Putamen (tissue), 1 donor: ENCODE measurements at places on chromosomes 5 and 9.

DNA sequence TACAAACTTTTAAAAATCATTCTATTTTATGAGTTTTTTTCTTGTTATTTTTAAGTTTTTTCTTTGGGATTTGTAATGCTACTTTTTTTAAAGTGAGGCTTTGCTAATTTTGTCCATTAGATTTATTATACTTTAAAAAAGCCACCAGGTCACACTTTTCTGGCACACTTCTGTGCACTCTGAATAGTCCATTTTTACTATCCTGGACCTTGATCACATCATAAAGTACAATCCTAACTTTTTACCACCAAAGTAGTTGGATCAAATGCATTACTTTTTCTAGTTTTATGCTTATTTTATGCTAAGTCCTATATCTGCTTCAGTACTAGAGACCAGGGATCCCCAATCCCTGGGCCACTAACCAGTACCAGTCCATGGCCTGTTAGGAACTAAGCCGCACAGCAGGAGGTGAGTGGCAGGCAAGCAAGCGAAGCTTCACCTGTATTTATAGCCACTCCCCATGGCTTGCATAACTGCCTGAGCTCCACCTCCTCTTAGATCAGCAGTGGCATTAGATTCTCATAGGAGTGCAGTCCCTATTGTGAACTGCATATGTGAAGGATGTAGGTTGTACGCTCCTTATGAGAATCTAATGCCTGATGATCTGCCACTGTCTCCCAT lies 16.0 kb downstream of the FRRS1L start:
- DNase-seq, result no peak

DNA sequence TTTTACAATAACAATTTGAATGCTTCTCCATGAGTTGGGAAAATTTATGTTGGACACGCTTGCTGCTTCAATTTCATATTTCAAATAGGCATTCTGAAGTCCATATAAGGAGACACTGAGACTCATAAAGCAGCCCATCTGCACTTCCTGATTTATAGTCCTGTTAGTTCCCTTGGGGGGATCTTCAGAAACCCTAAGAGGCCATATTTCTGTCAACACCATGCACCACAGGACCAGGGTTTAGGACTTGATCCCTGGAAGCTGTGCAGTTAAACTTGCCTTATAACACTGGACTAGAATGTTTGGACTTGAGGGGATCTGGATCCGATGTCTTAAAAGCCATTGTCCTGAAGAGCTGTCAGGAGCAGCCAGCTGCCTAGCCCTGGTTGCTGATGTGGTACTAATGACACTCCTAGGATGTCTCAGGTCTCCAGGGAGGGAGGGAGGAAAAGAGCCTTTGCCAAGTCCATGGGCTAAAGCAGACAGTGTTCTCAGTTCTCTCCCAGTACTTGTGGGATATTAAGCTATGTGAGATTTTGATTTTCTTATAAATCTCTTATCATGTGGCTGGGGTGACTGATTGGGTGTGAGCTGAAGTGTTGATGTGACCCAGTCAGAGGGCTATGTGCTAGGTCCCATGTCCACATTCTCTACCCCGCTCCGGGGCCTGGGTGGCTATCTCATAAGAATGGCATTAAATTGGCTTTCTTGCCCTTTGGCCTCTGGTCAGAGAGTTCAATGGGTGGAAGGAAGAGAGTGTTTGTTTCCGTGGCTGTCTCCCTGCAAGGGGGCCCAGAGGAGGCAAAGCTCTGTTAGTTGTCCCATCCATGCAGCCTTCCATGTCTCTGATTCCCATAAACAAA lies 399.8 kb downstream of the OSTF1 start:
- no peak for DNase-seq

DNA sequence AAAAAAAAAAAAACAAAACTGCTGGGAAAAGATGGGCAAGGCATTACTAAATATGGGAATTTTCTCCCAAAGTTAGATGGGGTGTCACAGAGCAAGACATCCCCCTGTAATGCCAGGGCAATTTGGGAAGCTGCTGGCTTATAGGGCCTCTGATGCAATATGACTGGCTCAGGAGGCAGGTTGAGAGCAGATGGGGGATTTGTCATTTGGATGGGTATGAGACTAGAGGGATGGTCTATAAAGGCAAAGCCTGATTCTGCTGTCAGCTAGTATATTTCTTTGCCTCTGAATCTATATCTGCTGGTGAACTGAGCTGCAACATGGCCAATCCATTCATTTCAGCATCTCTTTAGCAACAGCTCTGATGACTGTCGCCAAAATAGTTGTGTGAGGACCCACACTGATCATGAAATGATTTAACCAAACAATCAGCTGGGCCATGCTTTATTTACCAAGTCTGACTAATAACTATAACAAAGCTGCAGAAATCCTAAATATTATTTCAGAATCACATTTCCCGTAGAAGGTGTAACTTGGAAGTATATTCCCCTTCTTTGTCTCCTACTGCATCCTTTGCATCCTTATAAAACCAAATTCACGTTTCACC lies 455.1 kb upstream of the ZNF608 start:
- DNase-seq, result no peak

- DNase-seq, result no peak
These were observed 15.7 kb downstream of the LMBRD2 start for GRCh38 chr5:36135988-36136387.

DNA sequence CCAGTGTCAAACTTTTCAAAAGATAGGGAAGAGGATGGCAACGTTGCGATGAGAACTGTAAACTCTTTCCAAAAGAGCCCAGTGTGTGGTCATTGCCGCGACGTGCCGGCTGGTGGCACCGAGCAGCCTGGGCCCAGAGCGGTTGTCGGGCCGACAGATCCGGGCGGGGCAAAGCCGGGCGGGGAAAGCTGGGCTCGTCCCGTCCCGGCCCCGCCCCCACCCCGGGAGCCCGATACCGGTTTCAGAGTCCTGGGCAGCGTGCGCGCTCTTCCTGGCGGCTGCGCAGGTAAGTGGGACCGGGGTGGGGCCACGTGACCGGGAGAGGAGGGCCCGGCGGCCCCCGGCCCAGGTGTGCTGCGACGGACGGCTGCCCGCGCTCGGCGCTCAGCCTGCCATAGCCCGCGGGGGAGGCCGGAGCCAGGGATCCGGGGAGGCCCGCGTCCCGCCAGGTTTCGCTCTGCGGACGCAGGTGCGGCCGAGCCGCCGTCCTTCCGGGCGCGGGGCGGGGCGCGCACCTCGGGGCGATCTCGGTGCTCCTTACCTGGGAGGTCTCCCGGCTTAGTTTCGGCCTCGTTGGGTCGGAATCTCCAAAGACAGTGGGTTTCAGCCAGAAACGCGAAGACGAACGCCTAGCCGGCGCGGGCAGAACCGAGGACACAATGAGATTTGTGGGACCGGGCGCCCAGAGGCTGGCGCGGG lies at the start of gene MARVELD2:
TSS of gene MARVELD2 (plus strand) at position 232 of the 699 bp plus-strand sequence. CDS start 4,270 bp downstream, outside the sequence.
- DNase-seq, result peak; percentile 13

DNA sequence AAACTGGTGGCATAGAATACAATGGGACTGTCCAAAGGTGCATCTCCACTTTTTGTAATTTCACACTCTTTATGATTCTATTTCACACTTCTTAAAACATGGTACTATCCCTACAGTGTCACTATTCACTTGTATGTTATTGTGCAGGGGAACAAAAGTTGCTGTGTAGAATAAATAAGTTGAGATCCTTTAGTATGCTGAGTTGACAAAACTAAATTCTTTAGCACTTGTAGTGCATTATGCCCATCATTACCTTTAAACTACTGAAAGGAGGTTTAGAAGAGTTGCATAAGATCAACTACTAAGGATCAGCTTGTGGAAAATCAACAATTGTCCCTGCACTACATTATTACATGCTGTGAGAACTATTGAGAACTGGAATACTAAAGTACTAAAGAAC lies 1380.9 kb downstream of the PTPRD start:
- no peak for DNase-seq

- no peak for DNase-seq
These were observed 148.7 kb upstream of the SLC12A2 start for GRCh38 chr5:127934791-127935256.

DNA sequence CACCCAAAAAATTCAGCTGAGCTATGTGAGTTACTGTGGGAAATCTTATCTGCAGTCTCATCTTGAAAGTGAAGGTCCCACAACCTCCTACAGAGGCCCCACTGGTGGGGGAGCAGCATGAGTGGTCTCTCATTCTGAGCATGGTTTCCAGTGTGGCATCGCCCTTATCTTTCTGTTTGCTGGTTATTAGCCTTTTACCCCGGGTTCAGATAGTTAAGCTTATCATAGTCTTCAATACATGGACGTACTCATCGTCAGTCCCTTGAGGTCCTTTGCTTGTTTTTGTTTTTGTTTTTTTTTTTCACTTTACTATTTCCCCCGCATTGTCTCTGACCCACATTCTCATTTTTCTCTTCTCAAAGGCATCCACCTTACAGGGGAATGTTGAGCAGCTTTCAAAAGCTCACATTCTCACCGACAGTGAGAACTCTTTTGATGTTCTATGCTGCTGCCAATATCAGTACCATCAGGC lies 7.7 kb upstream of the HAVCR2 start:
- no peak for DNase-seq

- DNase-seq, result no peak
These were observed 83.0 kb downstream of the ZNF462 start for GRCh38 chr9:106945727-106946660.

DNA sequence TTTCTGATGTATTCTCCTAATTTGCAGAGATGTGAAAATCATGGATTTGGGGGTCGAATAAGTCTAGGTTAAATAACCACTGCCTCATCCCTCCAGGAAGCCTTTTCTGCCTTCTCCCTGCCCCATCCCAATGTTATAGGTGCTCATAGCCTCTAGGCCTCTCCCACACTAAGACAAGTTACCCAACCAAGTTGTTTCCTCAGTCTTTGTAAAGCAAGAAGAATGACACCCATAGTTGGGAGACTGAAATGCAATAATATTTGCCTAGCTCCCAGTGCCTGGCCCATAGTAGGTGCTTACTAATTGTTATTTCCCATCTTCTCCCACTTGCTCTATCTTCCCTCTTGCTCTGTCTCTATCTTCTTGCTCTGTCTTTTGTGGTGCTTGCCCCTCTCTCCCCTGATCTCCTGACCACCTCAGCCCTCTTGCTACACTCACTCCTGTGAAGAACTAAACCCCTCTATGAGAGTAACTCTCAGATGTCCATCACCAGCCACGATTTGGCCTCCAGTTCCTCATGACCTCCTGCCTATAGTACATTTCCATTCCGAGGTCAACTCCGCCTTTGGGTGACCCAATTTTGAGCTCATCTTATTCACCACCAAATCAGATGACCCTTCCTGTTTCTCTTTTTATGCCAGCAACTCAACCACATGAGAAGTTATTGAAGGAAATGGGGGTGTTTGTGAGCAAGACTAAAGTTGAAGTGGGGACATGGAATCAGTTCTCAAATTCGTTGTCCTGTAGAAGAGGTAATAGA lies 7.0 kb downstream of the AFAP1L1 start:
- DNase-seq, result no peak

GRCh38 chr9:37925786-37926736 lies 22.1 kb upstream of the SLC25A51 start:
- no peak for DNase-seq

DNA sequence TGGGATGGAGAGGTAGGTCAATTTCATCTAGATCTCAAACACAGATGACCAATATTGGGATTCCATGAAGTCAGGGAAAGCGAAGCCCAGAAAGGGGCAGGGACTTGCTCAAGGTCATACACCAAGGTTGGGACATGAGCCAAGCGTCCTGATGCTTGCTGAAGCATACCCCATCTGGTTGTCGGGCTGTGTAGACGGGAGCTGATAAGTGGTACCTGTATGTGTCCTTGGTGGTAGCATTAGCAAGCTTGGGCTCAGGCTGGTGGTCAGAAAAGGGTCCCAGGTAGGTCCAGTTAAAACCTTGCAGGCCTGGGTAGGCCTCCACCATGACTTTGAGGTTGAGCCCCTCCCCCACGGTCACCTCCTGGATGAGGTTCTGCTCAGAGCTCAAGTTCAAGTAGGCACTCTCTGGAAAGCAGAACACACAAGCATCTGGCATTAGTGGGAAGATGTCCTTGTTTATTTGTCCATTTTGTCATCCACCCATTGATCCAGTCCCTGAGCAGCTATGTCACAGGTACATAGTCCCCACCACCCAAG lies 13.2 kb downstream of the CSF1R start:
- DNase-seq, result no peak

DNA sequence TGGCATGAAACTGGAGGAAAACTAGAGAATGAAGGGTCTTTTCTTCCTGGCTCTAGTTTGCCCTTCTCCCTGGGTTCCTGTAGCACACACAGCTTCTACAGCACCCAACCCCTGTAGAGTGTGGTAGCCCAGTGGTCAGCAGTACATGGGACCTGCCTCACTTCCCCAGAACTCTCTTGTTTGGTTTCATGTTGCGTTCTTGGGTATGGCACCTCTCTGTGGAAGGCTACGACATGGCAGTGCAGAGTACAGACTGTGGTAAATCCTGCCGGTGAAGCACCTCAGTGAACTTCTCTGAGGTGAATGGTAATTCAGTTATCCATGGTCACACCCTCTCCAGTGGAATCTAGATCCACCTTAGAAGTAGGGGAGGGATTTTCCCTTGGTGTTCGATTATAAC lies 105.5 kb downstream of the TLR4 start:
- no peak for DNase-seq

DNA sequence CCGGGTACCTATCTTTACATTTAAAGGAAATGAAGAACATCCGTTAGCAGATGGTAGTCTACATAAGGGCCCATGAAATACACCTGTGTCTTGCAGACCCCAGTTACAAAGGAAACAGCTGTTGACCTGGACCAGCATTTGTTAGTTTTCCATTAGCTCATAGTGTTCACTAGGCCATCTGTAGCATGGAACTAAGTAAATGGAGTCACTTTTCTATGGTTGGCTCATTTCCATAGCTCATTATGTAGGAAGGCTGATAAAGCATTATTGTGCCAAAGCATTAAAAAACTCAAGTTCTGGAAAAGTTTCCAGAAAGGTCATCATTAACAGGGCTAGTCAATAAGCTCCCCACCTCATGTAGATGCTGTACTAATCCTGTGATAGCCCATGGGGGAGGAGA lies 62.1 kb downstream of the PCSK1 start:
- no peak for DNase-seq

GRCh38 chr9:16787724-16788123 lies 82.7 kb downstream of the BNC2 start:
- DNase-seq, result no peak

GRCh38 chr5:156615901-156616300 lies 234.2 kb upstream of the PPP1R2B start:
- no peak for DNase-seq

- DNase-seq, result no peak
These were observed 35.3 kb upstream of the SMIM23 start for GRCh38 chr5:171750311-171750788.

DNA sequence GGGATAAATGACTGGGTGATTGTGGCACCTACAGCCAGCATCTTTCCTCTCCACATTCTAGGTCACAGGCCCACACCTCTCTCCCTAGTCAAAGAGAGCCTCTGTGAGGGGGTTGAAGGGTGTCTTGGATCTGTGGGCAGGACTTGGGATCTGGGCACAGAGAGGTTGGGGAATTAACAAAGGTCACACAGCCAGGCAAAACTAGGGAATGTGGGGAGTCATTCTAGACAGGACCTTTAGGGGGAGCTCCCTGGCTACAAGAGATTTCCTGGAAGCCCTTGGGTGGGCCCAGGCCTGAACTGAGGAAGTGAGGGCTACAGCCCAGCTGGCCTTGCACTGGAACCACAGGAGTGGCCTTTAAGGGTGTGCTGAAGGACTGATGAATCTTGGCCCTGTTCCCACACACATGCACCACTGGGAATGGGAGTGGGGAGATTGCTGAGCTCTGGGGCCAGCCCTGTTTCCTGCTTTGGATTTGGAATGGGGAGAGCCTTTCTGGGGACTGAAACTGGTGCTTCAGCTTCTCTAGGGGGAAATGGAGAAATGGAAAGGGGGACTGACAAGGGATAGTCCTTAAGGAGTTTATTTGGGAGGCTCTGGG lies 12.4 kb upstream of the CXXC5 start:
- peak; percentile 64 for DNase-seq

GRCh38 chr5:125357660-125358059 lies 611.2 kb upstream of the ZNF608 start:
- DNase-seq, result no peak
